ENCODE measurements at places on chromosomes 4 and X. TPM values are rescaled to one million over a fixed set of nuclear protein-coding genes. Genes with fewer than 3 reads are reported as not detected.

UGT2A1 gene
- polyA plus RNA-seq = 1.5 TPM

RAB39B gene
- 3.3 TPM for polyA plus RNA-seq

CTAG2 gene
- not detected for polyA plus RNA-seq

ARMCX4 gene
- 15.9 TPM for polyA plus RNA-seq

NAA11 gene
- polyA plus RNA-seq = not detected

QDPR gene
- 66.9 TPM for polyA plus RNA-seq

DNA sequence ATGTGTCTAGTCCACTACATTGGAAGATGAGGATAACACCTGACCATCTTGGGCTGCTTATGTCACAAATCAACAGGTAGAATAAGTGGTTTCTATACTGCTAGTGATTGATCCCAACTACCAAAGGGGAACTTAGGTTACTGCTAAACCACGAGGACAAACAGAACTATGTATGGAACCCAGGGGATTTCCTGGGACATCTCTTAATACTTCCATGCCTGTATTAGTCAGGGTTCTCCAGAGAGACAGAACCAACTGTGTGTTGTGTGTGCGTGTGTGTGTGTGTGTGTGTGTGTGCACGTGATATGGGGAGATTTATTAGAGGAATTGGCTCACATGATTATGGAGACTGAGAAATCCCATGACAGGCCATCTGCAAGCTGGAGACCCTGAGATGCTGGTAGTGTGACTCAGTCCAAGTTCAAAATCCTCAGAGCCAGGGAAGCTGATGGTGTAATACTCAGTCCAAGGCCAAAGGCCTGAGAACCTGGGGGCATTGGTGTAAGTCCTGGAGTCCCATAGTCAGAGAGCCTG, 16.2 kb upstream of the AFF1 start:
- no peak for DNase-seq

GRCh38 chrX:150805736-150806135, 92.7 kb downstream of the CD99L2 start:
- no peak for DNase-seq

GRCh38 chr4:108433832-108434231, 186.5 kb upstream of the RPL34 start:
- no peak for DNase-seq

GRCh38 chr4:152348670-152349069, 187.2 kb downstream of the FBXW7 start:
- DNase-seq = no peak

- no peak for DNase-seq
Observed at GRCh38 chr4:28665306-28665705, 1804.7 kb downstream of the STIM2 start.

DNA sequence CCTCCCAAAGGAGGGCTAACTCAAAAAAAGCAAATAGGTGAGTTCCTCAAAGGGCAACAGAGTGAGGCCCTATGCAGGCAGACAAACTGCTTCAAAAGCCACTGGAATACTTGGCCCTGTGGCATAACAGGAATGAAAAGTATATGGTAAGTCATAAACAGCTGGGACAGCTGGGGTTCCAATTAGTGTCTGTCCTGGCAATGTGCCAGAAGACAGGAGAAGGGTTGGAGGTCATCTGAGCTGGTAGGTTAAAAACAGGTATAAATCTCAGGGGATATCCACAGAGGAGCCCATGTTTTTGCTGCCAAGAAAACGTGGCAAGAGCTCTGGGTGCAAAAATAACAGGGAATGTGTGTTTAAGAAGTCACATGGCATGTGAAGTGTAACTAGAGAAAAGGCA, 111.6 kb downstream of the APOOL start:
- no peak for DNase-seq

GRCh38 chrX:11704725-11705495, 39.2 kb upstream of the ARHGAP6 start:
- no peak for DNase-seq

DNA sequence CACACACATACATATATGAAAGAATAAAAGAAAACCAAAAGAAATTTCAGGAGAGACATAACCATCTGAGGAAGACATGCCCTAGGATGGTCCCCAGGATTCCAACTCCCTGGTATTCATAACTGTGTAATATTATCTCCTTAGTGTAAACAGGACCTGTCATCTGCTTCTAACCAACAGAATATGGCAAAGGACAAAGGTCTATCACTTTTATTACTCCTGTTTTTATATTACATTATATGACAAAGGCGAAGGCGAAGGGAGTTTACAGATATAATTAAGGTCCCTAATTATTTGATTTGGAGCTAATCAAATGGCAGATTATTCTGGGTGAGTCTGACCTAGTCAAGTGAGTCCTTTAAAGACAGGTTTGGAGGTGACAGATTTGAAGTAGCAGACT, 155.1 kb downstream of the MID1 start:
- no peak for DNase-seq

GRCh38 chrX:134512566-134512965, 52.6 kb downstream of the HPRT1 start:
- DNase-seq = no peak

DNA sequence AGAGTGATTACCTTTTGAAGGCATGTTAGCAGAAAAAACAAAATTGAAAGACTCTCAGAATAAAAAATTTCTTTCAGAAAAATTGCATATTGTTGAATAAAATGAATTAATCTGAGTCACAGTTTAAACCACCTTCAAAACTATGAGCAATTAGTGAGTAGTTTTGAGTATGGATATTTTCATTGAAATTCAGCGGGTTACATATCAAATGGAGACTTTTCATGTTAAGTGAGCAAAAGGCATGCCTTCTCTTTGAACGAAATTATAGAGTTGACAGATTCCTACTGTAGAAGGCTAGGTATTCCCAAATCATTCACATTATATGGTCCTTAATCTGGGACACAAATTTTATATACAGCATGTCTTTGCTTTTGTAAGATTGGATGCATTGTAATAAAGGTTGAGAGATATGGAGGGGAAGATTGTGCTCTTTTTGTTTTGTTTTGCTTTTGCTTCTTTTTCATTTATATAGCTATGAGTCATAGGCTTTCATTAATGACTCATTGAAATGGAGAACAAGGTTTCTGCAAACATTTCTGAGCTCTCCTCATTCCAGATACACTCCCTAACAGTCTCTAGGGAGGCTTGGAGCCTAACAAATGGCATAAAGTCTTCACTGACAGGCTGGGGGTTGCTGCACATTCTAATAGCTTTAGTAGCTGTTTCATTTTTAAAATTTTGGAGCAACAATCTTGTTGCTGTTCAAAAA, 21.6 kb downstream of the PCDH18 start:
- no peak for DNase-seq

GRCh38 chr4:818106-818921, 7.6 kb downstream of the CPLX1 start:
- no peak for DNase-seq
